NCI-H2171 (cell line): ENCODE measurements at places on chromosomes 1 and 21.
A peak's percentile ranks its signal among the peaks of the same experiment; 100 is the strongest.

- DNase-seq = no peak
Observed at GRCh38 chr1:226799634-226800281, 60.7 kb upstream of the ITPKB start.

- DNase-seq = peak; percentile 24
Observed at GRCh38 chr1:109193653-109194590, 19.8 kb upstream of the SARS1 start.

DNA sequence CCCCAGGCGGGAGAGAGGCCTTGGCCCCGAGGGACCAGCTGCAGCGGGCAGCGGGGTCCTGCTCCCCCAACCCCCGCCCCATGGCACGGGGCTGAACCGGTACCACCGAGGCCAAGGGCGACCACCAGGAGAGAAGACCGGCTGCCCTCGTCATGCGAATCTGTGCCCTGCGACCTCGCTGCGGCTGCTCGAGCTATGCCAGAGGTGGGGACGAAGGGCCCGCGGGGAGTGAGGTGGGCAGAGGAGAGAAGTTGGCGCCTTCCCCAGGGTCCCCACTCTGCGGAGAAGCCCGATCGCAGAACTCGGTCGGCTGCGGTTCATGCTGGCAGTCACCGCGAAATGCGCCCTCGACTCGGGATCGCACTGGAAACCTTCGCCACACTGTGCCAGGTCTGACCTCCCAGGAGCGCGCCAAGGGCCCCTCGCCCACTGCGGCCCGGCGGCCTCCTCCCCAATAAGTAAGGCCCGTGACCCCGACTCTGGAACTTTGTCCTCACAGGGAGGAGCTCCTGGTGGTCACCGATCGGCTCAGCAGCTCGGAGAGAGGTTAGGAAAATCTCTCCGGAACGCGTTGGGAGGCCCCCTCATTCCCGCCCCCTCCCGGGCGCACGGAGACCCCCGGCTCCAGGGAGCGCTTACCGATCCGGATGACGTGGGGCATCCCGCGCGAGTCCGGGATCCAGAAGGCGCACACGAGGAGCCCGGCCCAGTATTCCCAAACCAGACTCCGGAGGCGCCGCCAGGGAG, 787 bp downstream of the GRIK3 start:
- no peak for DNase-seq

DNA sequence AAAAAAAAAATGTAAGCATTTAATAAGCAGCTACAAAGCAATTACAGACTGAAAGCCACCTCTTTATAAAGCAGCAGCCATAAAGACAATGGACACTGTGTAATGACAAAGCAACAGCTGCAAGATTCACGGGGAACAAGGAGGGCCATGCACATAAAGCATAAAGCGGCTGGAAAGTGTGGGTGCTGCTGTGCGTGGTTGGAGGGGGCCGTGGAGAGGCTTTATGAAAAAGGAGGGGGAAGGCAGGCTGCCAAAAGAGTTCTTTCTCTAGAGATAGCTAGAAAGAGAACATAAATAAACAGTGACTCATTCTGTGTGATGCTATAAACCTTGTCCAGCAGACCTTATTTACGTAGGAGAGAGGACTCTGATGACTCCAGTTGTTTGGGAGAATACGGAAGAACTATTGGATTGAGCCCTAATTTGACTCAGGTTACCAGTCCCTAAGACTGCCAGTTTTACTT, 49.3 kb downstream of the ADAMTS1 start:
- no peak for DNase-seq

GRCh38 chr21:44783020-44783696, 18.5 kb downstream of the UBE2G2 start:
- DNase-seq = no peak

DNA sequence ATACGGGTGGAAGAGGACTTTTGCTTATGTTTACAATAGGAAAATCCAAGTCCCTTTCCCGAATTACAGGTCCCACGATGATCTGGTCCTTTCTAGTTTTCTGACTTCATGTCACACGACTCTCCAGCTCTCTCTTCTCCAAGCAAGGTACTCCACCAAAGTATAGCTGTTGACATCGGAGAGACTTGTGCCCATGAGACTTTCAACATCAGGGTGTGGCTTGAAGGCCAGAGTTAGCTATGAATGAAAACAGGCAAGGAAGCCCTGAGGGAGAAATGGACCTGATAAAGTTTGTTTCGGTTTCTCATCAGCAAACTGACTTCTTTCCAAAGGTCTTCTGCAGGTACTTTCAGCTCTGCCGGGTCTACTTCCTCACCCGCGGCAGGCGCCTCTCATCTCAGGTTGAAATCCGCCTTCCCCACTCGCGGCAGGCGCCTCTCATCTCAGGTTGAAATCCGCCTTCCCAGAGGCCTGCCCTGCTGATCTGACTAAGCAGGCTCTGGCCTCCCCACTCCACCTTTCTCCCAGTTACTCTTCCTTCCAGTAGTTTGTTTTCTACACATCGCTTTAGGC, 2.1 kb upstream of the PER3 start:
- no peak for DNase-seq

GRCh38 chr1:213724640-213725536, 262.9 kb upstream of the PROX1 start:
- no peak for DNase-seq

GRCh38 chr1:209769171-209769904, 13.5 kb downstream of the TRAF3IP3 start:
- no peak for DNase-seq

DNA sequence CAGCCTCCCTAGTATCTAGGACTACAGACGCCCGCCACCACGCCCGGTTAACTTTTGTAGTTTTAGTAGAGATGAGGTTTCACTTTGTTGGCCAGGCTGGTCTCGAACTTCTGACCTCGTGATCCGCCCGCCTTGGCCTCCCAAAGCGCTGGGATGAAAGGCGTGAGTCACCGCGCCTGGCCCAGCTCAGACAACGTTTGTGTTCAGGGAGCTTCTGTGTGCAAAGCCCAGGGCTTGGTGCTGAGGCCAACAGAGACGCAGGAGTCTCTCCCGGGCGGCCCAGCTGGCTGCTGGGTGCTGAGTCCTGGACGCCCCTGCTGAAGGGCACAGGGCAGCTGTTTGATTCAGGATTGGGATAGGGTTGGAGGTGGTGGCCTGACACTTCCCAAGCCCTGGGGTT, 3.0 kb downstream of the PRKCZ start:
- DNase-seq = no peak

- no peak for DNase-seq
Observed at GRCh38 chr1:165949335-165950130, 122.1 kb downstream of the UCK2 start.

DNA sequence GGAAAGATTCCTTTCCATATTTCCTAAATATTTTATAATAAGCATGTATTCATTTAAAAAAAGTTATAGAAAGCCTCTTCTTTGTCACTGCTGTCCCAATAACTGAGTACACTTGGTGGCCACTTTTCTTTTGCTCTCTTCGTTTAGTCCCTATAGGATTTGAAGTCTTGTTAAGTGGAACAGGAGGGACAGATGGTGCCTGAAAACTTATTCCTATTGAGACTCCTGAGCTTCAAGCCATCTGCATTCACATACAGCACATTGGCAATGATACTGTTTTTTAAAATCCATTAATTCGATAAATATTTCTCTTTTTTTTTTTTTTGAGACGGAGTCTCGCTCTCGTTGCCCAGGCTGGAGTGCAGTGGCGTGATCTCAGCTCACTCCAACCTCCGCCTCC, 2.0 kb upstream of the ZBTB40 start:
- DNase-seq = peak; percentile 14

DNA sequence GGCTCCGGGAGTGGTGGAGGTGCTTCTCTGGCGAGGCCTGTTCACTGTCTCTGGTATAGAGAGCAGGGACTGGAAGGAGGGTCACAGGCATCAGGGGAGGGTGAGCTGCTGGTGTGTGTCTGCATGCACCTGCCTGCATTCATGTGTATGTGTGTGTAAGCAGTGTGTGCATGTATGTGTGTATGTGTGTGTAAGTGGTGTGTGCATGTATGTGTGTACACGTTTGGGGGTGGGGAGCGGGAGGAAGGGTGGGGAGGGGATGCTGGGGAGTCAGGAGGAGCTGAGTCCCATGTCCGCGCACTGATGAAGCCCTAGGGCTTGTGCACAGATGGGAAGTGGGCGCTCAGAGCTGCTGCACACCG, 49.0 kb downstream of the ARHGEF16 start:
- no peak for DNase-seq

DNA sequence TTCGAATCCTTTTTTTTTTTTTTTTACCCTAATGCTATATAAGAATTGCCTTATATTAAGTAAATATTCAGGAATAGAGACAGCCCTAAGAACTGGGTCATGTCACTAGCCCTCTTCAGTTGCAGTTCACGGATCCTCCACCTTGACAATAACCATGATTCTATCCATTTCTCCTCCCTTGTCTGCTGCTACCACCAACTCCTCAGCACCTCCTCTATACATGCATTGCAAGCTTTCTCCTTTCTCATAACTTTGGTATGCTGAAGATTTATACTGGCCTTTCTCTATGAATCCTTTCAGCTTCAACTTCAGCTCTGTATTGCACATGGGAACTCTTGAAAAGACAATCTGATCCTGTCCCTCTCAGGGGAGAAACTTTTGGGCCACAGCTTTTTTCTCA, 14.3 kb upstream of the DR1 start:
- no peak for DNase-seq

- DNase-seq = no peak
Observed at GRCh38 chr1:203197625-203198024, 11.1 kb upstream of the CHI3L1 start.

DNA sequence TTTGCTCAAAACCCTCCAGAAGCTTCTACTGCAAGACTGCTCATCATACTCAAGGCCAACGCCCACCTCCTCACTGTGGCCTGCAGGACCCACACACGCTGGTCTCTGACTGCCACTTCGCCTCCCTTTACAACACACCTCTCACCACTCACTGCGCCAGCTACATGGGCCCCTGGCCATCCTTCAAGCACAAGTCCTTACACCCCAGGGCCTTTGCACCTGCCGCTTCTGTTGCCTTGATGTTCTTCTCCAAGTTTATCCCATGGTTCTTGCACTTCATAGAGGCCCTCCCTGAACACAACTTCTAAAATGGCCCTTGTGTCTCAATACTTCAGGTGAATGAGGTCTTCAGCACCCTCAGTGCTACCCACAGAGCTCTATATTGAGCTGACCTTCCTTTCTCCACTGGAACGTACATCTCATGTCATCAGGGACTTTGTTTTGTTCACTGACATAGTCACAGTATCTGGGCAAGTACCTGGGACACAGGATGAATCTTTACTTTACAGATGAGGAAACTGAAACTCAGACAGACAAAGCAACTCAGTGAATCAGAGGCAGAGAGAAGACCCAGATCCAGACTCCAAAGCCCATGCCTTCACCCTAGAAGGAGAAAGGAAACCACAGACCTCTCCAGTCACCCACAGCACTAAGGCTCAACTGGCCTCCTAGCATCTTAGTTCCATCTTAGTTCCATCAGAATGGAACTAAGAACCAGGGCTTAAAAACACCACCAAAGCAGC, 34.7 kb upstream of the CLSTN1 start:
- no peak for DNase-seq

DNA sequence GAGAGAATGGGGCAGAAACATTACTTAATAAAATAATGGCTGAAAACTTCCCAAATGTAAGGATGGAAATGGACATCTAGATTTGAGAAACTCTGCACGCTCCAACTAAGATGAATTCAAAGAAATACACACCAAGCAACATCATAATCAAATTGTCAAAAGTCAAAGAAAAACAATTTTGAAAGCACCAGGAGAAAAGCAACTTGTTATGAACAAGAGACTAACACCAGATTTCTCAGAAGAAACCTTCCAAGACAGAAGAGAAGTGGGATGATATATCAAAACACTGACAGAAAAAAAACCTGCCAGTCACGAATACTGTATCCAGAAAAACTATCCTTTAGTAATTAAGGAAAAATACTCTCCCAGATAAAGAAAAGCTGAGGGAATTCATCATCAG, 208.6 kb upstream of the SAMSN1 start:
- no peak for DNase-seq
